ENCODE measurements at places on chromosomes 12 and 14.

GRCh38 chr12:1655225-1655788, 26.3 kb downstream of the WNT5B start:
- no peak for DNase-seq

DNA sequence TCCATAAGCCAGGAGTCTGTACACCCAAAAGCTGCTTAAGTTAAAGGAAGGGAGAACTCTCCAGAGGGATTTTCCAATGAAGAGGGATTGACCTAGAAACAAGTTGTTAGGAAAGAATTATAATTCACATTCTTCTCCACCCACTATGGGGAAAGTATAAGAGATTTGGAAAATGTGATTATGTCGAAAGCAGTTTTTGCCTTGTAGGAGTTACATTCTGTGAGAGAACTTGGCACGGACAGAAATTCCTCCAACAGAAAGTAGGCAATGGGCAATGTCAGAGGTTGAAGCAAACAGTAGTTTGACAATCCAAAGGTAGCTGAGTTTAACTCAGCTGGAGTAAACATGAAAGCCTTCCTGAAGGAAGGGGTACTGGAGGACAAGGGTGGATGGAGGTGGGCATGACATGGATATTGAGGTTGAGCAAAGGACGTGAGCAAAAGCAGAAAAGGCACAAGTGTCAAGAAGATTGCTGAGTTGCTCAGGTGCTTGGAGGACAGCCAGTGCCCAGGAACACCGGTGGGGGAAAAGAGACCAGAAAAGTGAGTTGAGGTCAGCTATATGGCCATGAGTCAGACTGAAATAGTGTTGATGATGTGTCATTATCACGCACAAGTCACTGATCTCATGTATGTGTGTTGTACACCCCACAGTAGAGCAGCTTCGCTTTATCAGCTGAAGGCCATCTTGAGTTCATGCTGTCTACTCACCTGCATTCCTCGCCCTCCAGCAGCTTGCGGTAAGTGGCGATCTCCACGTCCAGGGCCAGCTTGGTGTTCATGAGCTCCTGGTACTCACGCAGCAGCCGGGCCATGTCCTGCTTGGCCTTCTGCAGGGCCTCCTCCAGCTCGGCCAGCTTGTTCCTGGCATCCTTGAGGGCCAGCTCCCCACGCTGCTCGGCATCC, 4.0 kb downstream of the KRT5 start:
- no peak for DNase-seq

GRCh38 chr12:53579545-53579955, 46.6 kb downstream of the ATF7 start:
- no peak for DNase-seq

GRCh38 chr12:23906329-23906728, 43.1 kb downstream of the SOX5 start:
- DNase-seq = no peak

- no peak for DNase-seq
Measured at GRCh38 chr12:14193639-14194038, 171.8 kb upstream of the ATF7IP start.

- no peak for DNase-seq
Measured at GRCh38 chr12:19550626-19551025, 111.3 kb downstream of the AEBP2 start.

- no peak for DNase-seq
Measured at GRCh38 chr12:94143951-94144350, 4.4 kb upstream of the PLXNC1 start.

GRCh38 chr14:94044476-94045091, 18.4 kb downstream of the OTUB2 start:
- no peak for DNase-seq

- no peak for DNase-seq
Measured at GRCh38 chr12:50401500-50402081, 906 bp downstream of the LARP4 start.

DNA sequence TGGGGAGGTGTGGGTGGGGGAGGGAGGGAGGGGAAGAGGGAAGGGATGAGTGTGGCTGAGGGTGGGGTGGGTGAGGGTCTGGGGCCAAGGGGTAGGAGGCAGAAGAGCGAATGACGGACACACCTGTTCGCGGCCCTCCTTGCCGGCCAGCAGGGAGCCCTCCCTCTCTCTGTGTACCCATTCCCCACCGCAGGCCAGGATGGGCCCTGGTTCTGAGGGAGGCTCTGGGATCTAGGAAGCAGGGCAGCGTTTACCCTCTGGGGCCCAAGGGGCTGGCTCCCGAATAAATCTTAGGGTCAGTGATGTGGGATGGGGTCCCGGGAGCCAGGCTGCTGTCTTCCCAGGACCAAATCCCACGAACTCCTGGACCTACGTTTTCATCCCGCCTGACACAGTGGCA, 46.0 kb upstream of the ESRRB start:
- DNase-seq = no peak

DNA sequence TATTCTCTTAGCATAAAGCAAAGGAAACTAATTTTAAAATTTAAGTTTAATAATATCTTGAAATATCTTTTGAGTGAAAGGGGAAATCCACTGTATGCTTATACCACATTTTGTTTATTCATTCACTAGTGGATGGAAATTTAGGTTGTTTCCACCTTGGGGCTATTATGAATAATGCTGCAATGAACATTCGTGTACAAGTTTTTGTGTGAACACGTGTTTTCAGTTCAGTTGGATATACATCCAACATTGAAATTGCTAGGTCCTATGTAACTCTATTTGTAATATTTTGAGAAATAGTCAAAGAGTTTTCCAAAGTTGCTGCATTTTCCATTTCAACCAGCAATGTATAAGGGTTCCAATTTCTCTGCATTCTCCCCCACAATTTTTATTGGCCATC, 83.7 kb upstream of the ETV6 start:
- no peak for DNase-seq

GRCh38 chr12:52267266-52267665, 7.2 kb upstream of the KRT86 start:
- DNase-seq = no peak

Data from CD4-positive, alpha-beta T cell treated with Interferon gamma for 1 hour (primary cell).